Activated CD4-positive, alpha-beta T cell treated with anti-CD3 and anti-CD28 coated beads, Interleukin-10, Interleukin-2, amounts not matched to agents 100 ng/mL and 50 ng/mL, durations not matched to agents 16 hours and 8 hours (primary cell): ENCODE measurements at places on chromosomes 7 and 10.

DNA sequence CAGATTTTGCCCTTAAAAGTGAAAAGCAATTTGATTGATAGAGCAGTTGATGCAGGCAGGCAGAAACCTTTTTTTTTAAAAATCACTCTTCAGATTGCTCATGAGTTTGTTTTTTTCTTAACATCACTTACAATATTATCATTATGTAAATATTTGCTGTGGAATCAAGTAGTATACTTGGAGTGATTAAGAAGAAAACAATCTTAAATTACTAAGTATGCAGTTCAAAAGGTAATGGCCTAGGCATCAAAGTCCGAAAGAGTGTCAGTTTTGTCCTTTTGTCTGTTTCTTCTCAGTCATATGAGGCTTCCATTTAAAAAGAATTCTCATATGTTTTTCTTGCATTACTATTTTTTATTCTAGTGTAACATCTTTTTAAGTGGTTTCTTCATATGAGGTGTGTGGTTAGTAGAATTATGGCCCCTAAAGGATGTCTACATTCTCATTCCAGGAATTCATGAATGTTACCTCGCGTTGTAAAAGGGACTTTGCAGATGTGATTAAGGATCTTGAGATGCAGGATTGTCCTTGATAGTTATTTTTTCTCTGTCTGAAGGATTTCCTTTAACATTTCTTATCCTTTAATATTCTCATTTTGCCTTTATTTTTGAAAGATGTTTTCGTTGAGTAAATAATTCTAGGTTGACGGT is 44.0 kb downstream of the BICC1 start:
- no peak for DNase-seq

DNA sequence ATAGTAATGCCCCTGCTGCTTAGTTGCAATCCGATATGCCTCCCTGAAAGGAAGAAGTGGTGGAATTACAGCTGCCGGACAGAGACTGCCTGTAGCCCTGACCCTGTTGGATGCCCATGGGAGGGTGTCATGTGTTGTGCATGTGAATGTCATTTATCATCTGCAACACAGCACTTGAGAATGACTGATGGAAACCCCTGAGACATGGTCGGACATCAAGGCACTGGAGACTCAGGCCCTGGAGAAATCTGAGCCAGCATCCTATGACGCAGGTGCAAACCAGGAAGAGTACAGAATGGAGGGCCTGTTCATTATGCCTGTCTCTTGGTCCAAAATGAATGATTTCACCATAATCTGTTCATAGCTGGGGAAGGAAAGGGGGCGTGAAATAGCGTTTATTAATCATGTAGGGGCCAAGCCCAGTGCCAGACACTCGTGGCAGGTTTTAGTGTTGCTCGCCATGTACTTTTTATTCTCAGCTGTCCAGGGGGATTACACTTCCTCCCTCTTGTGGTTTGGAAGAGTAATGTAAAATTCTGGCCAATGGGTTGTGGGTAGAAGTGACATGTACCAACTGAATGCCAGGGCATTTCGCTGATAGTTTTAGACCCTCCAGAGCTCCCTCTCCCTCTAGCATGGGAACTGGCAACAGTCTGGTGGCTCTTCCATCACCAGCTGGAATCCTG is 23.0 kb upstream of the LEP start:
- no peak for DNase-seq

GRCh38 chr7:134845461-134845860 is 66.0 kb downstream of the CALD1 start:
- peak; percentile 17 for DNase-seq

GRCh38 chr7:107643407-107643806 is 17.2 kb upstream of the SLC26A4 start:
- DNase-seq: no peak
